ENCODE measurements at places on chromosomes 1 and 21.
A peak's percentile ranks its signal among the peaks of the same experiment; 100 is the strongest.

DNA sequence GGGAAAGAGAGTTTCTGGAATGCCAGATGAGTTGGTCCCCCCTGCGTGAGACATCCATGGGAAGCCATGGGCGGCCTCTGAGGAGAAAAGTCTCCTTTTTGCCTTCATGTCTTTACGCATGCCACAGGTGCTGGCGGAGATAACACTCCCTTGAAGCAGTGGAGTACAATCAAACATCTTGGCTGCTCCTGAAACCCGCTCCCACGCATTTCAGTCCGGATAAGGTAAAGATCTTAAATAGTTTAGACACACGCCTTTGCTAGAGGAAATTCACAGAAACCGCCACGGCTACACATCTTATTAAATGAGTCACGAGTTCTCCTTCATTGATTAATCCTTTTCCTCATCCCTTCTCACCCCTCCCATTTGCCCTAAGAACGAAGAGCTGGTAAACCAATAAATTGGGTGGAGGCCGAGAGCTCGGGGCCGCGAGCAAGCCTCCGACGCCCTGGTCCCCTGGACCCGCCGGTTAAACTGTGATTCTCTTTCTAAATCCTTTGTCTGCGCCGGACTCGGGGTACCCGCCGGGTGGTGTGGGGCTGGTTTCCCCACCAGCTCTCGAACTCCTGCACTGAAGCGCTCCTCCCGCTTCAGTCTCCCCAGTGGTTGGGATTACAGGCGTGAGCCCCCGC is 6.6 kb upstream of the ZNF669 start:
- no peak for DNase-seq

DNA sequence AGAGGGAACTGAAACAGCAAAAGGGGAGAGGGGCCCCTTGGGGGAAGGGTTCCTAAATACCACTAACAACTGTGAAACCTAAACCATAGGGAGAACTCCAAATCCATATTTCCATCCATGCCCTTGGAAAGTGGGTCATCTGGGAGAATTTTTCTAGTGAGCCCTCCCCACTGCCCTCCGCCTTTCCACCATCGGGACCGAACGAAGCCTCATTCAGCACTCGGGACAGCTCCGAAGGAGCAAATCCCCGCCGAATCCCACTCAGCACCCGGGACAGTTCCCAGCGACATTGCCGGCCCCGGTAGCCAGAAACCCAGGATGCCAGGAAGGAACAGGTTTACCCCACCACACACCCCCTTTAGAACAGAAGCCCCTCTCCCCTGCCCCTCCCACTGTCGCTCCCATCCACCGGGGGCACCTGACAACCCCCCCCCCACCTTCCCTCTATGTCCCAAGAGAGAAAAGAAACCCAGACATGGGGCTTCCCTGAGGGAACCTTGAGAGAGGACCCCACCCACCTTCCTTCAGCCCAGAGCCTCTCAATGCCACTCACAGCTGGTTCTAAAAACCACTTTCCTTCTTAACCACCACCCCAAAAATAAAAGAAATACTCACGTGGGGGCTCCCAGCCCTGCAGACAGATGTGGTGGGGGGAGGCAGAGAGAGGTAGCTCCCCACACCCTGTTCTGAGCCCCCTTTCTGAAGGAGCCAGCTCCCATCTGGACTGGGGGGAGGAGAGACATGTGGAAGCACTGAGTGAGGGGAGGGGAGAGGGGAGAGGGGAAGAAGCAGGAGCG is 4.5 kb downstream of the DLGAP3 start:
- DNase-seq = peak; percentile 82

DNA sequence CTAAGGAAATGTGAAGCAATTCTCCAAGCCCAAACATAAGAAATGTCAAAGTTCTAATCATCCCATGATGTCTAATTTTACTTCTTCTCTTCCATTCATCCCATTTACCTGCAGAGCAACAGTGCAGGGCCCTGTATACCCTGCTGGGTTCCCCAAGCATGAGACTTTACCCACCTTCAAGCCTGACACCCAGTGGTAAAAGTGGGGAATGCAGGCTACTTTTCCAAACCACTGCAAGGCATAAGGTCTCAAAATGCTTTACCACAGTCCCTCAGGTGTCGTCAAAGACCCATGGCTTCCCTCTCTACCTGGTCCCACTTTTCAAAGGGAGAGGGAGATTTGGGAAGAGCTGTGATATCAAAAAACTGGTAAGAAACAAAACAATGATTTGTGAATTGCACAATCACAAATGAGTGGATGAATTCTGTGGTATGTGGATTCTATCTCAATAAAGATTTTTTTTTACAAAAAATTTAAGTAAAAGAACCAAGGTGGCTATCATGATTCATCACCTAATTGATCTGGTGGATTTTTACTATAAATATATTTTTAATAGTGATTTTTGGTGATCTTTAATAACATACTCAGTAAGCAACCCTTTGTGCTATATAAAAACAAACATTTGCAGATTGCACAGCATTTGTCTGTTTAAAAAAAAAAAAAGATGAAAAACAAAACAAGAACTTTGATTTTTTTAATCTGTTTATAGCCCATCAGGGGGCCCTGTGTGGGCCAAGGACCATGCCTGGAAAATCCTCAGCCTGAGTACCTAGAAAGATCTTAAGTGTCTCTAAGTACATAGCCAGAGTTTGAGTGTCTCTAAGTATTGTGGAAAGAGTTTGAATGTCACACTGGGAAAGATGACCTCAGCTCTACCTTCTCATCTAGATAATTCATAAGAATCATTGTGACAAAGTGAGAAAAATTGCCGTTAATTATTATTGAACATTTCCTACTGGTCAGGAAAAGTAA is 73.1 kb upstream of the GJB5 start:
- DNase-seq = no peak

- DNase-seq = no peak
These were observed 111.4 kb upstream of the ZNF644 start for GRCh38 chr1:91133248-91133647.

DNA sequence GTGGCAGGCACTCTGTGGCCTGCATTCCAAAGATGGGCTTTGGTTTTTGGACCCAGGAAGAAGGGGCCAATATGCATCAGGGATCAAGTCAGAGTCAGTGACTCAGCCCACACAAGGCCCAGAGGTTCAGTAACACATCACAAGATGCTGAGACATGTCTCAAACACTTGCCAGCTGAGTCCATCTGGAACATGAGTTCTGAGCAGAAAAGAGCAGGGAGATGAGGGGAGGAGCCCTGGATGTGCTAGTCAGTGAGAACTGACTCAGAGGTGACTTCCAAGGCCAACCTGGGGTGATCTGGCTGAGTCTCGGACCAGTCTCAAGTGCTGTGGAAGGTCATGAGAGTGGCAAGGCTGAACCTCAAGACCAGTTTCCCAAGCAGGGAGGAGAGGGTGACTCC is 150.1 kb downstream of the CDC7 start:
- peak; percentile 73 for DNase-seq

GRCh38 chr1:200967693-200968468 is 55.6 kb downstream of the KIF21B start:
- DNase-seq = no peak

- no peak for DNase-seq
These were observed 71.4 kb upstream of the ARTN start for GRCh38 chr1:43861988-43862735.

DNA sequence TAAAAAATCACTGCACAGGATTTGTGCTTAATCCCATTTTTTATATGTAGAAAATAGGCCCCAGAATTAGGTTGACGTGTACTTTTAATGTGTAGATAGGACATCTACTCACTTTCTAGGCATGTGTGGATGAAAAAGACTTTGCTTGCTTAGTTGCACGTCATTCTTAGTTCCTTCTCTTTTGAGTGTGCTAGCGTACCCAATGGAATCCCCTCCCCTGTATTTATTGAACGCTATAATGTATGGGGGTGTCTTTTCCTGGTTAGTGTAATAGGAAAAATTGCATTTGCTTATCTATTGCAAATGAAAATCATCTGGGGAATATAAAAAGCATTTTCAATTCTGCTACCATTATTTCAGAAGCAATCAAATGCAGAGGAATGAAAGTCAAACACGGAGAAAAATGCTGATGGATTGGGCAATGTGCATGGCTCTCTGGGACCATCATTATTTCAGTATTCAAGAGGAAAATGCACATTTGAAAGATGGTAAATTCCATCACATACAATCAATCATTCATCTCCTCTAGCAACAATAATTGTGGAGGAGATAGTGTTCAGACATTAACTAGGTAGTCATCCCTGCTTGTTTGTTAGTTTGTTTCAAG is 277.0 kb upstream of the B3GALT2 start:
- no peak for DNase-seq

DNA sequence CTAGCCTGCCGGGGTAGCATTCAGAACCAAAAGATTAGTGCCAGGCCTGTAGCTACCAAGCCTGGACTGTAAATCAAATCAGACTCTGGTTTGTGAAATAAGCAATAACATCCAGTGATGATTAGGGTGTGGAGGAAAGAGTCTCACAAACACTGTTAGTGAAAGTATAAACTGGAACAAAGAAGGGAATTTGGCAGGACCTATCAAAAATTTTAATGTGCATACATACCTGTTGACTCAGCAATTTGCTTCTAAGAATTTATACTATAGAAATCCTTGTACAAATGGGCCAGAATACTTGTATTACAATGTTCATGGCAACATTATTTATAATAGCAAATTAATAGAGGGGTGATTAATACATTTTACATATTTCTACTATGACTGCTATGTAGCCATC is 109.8 kb upstream of the WARS2 start:
- DNase-seq = no peak

DNA sequence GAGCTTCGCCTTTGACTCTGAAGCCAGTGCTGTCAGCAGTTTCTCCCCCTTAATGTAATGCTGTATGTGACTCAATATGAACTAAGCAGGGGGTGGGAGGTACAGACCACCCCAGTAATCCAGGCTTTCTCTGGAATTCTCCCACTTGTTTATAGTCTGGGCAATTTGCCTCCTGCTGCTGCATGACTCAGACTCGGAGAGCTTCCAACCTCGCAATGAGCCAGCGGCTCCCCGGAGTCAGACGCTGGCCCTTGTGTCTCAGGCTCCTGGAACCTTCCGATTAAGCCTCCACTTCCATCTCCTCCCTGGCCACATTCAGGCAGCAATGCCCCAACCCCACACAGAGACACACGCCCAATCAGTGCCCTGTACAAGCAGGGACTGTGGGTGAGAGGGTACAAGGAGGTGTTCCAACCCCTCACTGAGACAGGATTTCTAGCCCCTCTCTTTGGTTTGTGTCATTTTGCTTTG is 471.7 kb upstream of the VAMP3 start:
- peak; percentile 78 for DNase-seq

- DNase-seq = peak; percentile 53
These were observed 61.2 kb upstream of the MCOLN3 start for GRCh38 chr1:85109475-85109874.

DNA sequence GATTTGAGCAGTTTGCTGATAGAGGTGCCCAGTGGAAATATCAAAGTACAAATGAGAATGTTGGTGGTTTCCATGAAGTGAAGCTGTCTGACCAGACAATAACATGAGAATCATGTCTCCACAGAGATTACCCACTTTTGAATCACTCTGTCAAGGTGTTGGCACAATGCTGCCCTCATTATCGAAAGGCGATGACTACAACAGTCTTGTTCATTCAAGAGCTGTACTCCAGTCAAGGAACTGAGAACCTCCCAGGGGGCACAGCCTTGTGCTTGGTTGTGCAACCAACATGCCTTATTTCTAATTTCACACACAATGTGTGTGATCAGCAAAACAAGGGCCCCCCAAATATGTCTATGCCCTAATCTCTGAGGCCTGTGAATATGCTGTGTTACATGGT is 35.7 kb downstream of the ETS2 start:
- no peak for DNase-seq

GRCh38 chr21:20883408-20883800 is 114.8 kb upstream of the NCAM2 start:
- no peak for DNase-seq

- no peak for DNase-seq
These were observed 35.5 kb downstream of the H3-3A start for GRCh38 chr1:226097866-226098625.

- no peak for DNase-seq
These were observed 148.6 kb upstream of the KRTAP19-8 start for GRCh38 chr21:31186916-31187315.

- DNase-seq = no peak
These were observed 18.7 kb upstream of the OR6N2 start for GRCh38 chr1:158799689-158800088.

GRCh38 chr1:105492921-105493320 is 1563.6 kb upstream of the PRMT6 start:
- DNase-seq = no peak

DNA sequence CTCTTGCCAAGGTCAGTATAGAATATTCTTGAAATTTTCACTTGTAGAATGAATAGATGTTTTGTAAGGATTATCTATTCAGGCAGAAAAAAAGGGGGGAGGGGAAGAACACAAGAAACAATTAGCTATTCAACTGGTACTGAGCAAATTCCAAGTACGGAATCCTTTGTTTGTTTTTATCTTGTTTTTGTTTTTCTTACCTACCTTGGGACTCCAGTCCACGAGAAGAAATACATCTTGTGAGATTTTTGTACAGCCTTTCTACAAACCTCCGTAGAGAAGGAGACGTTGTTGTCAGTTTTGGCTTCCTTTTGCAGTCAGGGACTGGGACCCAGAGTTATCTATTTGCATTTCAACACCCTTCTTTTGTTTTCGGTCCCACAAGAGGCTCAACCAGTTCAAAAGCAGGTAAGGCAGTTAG is 36.0 kb downstream of the ZNF281 start:
- DNase-seq = no peak

GRCh38 chr1:8463144-8463927 is 145.4 kb downstream of the SLC45A1 start:
- DNase-seq = peak; percentile 66

GRCh38 chr1:9659328-9659727 is 7.8 kb downstream of the PIK3CD start:
- DNase-seq = no peak

DNA sequence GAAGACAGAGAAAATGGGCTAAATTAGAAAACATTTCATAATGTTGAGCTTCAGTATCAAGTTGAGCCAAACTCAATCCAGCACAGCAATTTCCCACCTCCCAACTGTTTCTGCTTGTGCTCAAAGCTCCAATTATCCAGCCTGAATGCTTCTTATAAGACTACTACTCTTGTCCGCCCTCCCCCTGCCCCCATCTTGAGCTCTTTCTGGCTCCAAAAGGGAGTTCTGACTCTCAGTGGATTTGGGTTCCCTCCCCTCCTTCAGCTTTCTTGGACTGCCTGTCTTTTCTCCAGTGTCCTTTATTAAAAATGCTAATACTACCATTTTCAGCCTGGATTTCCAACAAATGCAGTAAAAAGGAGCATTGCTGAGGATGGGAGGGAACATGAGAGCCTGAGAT is 174.8 kb downstream of the ASTN1 start:
- peak; percentile 33 for DNase-seq

DNA sequence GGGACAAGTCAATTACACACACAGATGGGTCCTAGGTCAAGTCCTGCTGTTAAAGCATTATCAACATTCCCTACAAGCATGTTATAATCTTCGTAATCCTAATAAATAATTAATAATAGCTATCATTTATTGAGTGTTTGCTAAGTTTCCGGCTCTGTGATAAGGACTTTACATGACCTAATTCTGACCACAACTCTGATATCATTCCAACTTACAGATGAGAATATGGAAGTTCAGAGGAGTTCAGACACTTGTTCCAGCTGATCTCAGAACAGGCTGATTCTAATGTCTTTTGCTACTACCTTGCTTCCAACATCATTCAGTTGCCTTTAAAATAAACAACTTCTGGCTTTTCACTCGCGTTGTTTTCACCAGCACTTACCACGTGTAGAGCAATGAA is 770.1 kb upstream of the CXADR start:
- no peak for DNase-seq
